ENCODE measurements at places on chromosomes 5 and 9.

DNA sequence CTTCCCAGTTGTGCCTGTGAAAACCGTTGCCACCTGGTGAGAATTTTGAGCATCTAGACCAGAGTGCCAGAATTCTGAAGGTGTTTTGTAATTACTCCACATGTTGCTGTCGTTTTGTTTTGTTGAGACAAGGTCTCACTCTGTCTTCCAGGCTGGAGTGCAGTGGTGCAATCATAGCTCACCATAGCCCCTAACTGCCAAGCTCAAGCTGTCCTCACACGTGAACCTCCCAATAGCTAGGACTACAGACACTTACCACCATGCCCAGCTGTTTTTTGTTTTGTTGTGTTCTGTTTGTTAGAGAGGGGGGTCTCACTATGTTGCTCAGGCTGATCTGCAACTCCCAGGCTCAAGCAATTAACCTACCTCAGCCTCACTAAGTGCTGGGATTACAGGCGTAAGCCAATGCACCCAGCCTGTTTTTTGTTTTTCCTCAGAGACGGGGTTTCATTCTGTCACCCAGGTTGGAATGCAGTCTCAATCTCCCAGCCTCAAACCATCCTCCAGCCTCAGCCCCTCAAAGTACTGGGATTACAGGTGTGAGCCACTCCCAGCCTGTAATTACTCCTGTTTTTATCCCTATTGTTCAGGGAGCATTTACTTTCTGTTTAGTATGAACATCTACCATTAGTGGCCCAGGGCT is 121.1 kb upstream of the DMRT1 start:
- no peak for DNase-seq

DNA sequence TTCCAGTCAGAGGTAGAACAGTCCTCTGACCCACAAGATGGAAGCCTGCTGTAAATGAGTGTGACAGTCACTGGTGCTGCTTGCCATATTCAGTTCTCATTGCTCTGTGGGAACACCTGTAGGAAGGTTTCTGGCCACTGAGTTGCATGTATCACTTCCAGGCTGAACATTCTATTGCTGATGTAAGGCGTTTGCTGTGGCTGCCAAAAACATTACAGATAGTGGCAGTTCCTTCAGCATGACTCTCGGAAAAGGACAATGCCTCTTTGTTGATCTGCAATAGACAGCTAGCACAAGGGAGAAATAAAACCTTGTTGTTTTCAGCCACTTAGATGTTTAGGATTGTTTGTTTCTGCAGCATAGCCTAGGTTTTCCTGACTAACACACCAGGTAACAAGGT is 217.2 kb downstream of the AGTPBP1 start:
- no peak for DNase-seq

GRCh38 chr9:136518623-136519022 is 27.2 kb downstream of the NOTCH1 start:
- no peak for DNase-seq

- no peak for DNase-seq
These were observed 34.9 kb upstream of the EEIG1 start for GRCh38 chr9:128015696-128016095.

Measured in iPS-NIHi11 (cell line).